Hepatic stellate cell (primary cell): ENCODE measurements at places on chromosomes 3 and 15.

GRCh38 chr15:59812250-59812870 lies 123.2 kb upstream of the BNIP2 start:
- DNase-seq = no peak

DNA sequence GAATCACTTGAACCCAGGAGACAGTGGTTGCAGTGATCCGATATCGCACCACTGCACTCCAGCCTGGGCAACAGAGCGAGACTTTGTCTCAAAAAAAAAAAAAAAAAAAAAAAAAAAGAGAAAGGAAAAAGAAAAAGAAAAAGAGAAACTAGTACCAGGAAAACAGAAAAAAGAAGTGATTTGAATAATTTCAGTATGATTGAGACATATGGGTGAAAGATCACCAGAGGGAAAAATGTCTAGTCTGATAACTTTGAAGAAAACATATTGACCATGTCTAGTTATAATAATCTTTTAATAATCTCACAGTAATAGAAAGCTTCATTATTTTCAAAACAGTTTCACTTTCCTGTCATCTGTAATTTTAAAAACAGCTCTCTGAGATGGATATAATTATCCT lies 16.4 kb downstream of the TGFBR2 start:
- no peak for DNase-seq

DNA sequence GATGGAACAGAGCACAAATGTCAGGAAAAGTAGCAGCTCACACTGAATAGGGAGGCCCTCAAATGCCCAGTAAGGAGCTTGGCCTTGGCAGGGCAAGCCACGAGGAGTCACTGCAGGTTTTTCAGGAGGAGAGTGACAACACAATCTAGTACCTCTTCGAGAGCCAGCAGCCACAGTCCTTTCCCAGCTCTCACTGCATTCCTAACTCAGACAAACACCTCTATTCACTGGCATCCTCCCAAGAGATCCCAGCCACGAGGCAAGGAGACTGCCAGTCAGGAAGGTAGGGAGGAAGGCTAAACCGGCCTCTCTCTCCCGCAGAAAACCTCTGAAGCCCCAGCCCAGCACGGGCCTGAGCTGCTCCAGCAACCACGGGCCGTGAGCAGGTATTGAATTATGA lies 146.0 kb upstream of the SMAD3 start:
- no peak for DNase-seq

- no peak for DNase-seq
Measured at GRCh38 chr3:179512378-179512777, 50.3 kb upstream of the ACTL6A start.

- DNase-seq = no peak
Measured at GRCh38 chr3:190169877-190170276, 49.2 kb upstream of the P3H2 start.
